ENCODE measurements at places on chromosomes 7 and 10.

DNA sequence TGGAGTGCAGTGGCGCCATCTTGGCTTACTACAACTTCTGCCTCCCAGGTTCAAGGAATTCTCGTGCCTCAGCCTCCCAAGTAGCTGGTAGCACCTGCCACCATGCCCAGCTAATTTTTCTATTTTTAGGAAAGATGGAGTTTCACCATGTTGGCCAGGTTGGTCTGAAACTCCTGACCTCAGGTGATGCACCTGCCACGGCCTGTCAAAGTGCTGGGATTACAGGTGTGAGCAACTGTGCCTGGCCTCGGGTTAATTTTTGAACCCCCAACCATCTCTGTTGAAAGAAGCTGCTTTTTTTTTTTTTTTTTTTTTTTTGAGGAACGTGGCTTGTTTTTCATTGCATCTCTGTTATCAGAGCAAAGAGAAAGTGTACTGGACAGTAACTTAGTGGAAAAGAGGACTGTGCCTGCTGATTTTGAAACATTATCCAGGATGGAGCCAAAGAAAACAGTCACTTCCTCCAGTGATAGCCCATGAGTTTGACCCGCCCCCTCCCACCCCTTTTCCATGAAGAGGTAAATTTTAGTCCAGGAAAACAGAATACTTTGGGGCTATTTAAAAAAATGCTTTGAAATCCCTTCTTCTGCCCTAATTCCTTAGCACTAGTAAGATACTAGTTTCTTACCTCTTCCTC lies 38.3 kb downstream of the WBP1L start:
- peak; percentile 66 for DNase-seq

DNA sequence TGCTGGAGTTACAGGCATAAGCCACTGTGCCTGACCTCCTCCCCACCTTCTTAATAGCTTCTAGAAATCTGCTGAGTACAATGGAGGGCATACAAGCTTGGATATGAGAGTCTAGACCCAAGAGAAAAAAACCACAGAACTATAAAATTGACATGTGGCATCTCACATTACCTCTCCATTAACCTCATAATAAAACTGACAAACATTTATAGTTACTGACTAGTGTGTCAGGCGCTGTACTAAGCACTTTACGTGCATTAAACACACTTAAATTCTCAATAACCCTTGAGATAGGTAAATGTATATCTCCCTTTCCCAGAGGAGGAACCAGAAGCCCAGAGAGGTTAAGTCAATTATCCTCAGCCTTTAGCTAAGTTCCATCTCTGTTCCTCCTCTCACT lies 300.5 kb upstream of the MYO3A start:
- DNase-seq = no peak

GRCh38 chr10:3226960-3227744 lies 54.6 kb upstream of the PITRM1 start:
- peak; percentile 93 for DNase-seq

GRCh38 chr7:64654796-64655548 lies 11.0 kb upstream of the ZNF107 start:
- no peak for DNase-seq

DNA sequence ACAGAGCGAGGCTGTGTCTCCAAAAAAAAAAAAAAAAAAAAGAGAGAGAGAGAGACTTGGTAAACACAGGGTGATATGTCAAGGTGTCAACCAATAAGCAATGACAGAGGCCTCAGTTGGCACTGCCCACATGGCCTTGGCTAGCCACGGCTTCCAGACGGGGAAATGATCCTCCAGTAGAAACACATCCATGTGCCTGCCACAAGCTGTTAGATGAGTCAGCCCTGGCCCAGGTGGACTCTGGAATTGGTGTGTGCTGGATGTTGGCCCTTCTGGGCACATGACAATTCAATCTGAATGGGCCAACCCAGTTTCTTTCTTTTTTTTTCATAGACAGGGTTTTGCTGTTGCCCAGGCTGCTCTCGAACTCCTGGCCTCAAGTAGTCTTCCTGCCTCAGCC lies 13.7 kb downstream of the RFC2 start:
- no peak for DNase-seq

DNA sequence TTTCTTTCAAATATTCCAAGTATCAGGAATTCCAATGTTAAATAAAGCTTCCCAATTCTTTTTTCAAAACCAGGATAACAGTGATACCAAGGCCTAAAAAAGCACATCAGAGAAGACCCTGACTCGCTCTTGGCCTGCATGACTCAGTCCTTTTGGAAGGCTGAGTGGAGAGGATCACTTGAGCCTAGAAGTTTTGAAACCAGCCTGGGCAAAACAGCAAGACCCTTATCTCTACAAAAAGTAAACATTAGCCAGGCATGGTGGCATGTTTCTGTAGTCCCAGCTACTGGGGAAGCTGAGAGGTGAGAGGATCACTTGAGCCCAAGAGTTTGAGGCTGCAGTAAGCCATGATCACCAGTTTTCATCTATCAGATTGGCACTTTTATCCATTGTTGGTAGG lies 18.7 kb downstream of the NFE2L3 start:
- DNase-seq = no peak

- DNase-seq = no peak
Measured at GRCh38 chr10:96276831-96277230, 5.5 kb upstream of the BLNK start.

GRCh38 chr10:131027256-131027655 lies 284.3 kb downstream of the TCERG1L start:
- DNase-seq = no peak

DNA sequence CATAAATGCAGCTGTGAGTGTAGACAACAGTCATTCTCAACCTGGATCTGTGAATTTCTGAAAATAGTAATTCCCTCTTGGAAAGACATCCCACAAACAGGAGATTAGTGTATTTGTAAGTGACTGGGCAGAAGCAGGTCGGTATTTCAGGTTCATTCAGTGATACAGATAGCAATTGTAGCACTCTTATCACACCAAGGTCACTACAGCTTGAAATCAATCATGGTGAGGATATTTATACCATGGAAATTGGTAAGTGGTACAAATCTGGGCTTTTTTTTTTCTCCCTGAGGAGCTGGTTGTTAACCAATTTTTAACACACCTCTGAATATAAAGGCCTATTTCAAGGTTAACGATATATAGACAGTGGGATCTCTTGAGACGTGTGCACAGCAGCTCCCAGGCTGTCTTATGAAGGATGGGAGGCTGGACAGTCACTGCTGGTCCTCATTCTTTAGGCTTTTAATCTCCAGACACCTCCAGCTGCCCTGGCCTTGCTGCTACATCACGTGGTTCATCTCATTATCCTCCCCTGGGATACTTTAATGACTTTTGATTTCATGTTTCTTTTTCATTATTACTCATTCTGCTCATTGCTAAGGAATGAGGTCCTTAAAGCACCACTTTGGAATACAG lies 87.1 kb downstream of the ITGA8 start:
- DNase-seq = no peak

- DNase-seq = no peak
Measured at GRCh38 chr7:153457746-153458145, 594.5 kb upstream of the DPP6 start.

- DNase-seq = peak; percentile 36
Measured at GRCh38 chr7:143239813-143240212, 18.0 kb downstream of the TAS2R40 start.

GRCh38 chr7:80847027-80847426 lies 71.8 kb downstream of the SEMA3C start:
- DNase-seq = no peak

GRCh38 chr10:46517541-46517940 lies 38.9 kb downstream of the GPRIN2 start:
- no peak for DNase-seq

Data from astrocyte of the spinal cord (primary cell).